Stimulated activated CD8-positive, alpha-beta memory T cell treated with anti-CD3 and anti-CD28 coated beads, Interleukin-4, amount 100 ng/mL, for 1 hour (primary cell): ENCODE measurements at places on chromosomes 2 and 18.

- no peak for DNase-seq
These were observed 3.8 kb downstream of the VSNL1 start for GRCh38 chr2:17544256-17544655.

- DNase-seq = no peak
These were observed 237.5 kb downstream of the LOXHD1 start for GRCh38 chr18:46419391-46420141.

- DNase-seq = no peak
These were observed 99.6 kb upstream of the RIOK3 start for GRCh38 chr18:23353459-23353858.

- DNase-seq = no peak
These were observed 456.2 kb downstream of the SPAG16 start for GRCh38 chr2:213740453-213740852.

DNA sequence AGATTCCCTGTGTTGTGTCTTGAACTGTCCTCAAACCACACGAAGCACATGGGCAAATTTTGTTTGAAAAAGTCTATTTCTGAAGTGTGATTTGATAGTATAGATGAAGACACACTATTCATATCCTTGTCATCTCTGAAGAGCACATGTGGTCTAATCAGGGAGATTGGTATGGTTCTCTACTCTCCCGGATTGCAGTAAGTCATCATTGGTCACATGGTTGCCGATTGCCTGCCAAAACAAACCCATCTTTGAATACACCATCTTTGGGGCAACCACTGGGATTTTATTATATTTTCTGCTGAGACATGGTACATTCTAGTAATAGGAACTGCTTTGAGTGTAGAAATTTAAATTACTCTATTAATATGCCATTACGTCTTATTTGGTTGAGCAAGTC lies 186.9 kb downstream of the MYO1B start:
- DNase-seq = no peak

- no peak for DNase-seq
These were observed 89.7 kb downstream of the NPAS2 start for GRCh38 chr2:100909534-100910081.

- no peak for DNase-seq
These were observed 129.0 kb downstream of the NCK2 start for GRCh38 chr2:105873721-105874120.
